ENCODE measurements at places on chromosomes 11 and 22.

DNA sequence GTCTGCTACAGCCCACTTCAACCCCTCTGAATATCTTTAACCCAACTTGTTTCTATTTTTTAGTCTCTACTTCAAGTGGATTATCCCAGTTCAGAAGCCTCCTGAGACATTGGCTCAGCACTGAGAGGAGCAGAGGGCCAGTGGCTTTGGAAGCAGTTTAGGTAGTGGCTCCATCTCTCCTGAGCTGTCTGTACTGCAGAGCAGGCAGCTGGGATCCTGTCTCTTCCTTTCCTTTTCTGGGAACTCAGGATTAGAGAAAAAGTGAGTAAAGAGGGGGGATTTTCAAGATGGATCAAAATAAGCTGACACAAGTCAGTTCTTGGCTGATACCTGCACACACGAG lies 512.0 kb downstream of the OPCML start:
- DNase-seq, result no peak

DNA sequence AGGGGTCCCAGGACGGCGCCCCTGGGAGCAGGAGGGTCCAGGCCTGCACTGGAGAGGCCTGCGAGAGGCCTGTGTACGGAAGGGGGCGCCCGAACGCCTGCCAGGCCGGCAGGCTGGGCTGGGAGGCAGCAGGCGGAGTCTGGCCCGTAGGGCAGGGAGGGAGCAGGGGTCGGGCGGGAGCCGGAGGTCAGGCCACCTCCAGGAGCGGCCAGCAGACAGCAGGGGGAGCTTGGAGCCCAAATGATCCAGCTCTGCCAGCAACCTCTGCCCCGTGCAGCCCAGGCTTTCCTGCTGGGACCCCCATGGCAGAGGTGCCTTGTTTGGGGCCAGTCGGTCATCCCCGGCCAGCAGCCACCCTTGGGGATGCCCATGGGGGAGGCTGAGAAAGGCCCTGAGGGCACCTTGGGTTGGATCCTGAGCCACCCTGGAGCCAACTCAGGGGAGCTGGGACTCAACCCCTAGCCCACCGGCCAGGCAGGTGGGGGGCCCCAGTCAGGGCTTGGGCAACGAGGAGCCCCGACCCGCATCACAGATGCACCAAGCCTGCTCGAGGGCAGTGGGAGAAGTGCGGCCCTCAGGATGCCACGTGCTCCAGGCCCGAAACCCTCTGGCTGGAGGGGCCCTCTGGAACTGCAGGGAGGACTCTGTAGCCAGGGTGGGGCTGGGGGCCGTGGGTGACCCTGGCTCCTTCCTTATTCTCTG lies 9.6 kb upstream of the SYT8 start:
- DNase-seq, result no peak

GRCh38 chr22:45262931-45263462 lies 21.8 kb upstream of the UPK3A start:
- DNase-seq, result no peak

DNA sequence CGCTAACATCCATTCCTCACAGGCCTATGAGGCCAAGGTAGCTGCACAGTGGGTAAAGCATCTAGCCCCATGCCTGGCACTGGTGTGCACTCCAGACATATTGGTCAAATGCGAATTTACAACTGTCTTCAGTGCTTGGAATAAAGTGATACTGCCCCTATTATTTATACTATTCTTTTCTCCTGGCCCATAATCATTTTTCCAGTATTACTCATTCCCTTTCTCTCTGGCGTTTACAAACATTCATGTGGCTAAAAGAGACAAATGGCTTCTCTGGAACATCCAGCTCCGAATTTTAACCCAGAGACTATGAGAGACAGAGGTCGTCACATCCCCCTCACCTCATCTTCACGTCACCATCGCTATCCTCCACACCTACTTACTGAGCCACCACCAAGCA lies 87.2 kb upstream of the PITPNB start:
- no peak for DNase-seq

DNA sequence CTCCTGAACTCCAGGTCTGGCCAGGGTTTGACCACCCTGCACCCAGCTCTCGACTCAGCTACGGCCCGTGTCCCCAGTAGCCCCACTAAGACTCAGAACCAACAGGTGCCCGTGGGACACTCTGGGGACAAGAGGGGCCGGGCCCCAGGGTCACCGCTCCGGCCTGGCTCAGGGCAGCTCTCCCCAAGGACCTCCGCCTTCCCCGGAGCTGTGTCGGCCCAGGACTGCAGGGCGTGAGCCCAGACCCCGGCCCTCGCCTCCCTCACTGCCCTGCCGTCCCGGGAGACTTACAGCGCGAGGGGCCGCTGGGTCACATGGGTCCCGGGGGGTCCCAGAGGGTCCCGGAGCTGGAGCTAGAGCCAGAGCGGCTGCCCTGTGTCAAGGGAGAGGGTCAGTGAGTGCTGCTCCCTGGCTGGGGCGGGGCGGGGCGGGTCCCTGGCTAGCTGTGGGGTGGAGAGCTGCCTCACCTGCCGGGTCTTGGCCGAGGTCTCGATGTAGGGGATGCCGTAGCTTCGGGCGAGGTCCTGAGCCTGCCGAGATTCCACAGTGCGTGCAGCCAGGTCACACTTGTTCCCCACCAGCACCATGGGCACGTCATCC lies 2.3 kb downstream of the HRAS start:
- no peak for DNase-seq

GRCh38 chr11:59291228-59291627 lies 67.5 kb upstream of the OR5AN1 start:
- no peak for DNase-seq

- no peak for DNase-seq
These were observed 67.7 kb downstream of the BCL2L13 start for GRCh38 chr22:17705951-17706900.

DNA sequence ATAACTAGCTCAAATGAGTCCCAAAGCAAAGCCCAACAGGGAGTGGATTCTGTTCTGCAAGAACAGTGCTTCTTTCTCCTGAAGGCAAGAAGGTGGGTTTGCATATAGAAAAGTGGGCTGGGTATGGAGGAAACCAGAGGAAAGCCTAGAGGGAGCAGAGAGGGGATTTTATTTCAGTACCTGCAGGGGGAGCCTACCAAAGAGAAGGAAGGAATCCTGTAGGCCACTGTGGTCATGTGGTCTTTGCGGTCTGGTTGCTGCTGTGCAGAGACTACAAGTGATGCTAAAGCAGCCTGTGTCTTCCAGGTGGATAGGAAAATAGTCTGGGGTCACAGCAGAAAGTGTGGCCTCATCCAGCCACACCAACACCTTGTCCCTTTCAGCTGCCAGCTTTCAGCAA lies 33.2 kb upstream of the ZBTB16 start:
- no peak for DNase-seq

- no peak for DNase-seq
These were observed 745.2 kb downstream of the KCNA4 start for GRCh38 chr11:29271616-29272015.

GRCh38 chr11:123628936-123629683 lies 25.3 kb downstream of the SCN3B start:
- no peak for DNase-seq

DNA sequence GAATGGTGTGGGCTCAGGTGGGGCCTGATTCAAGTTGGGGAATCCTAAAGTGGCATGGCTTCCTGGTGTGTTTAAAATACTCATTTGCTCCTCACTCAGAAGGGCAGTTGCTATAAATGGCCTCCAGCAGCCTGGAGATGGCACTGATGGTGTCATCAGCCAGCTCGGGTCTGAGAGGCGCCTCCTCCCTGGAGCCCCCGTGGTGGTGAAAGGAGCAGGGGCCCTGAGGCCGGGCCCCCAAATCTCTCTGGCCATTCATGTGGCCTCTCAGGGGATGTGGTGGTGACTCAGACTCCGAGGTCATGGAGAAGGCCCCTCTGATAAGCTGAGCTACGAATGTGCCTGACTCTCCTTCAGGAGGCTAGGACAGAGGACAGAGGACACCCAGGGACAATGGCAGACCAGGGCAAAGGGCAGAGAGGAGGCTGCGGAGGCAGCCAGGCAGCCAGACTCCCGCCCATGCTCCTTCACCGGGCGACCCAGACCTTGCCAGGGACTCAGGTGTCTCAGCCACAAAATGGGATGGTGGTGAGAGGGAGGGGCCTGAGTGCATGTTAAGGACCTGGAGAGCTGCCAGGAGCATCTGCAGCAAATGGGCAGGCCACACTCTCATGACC lies 129.2 kb downstream of the CTTN start:
- no peak for DNase-seq

DNA sequence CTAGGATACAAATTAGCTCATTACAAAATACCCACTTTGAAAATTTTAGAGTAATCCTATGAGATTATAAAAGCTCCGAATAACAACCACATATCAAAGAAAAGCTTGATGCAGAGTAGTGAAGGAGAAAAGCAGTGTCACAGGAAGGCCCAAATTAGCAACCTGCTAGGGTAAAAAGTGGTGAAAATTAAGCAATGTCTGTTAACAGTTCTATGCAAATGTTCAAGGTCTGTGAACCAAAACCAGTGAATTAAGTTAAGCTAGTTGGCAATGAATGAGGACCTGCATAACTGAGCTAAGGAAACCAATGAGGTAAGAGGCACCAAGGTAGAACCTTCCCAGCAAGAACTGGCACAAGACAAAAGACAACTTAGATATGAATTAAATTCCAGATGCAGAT lies 29.6 kb downstream of the PRDM10 start:
- no peak for DNase-seq

DNA sequence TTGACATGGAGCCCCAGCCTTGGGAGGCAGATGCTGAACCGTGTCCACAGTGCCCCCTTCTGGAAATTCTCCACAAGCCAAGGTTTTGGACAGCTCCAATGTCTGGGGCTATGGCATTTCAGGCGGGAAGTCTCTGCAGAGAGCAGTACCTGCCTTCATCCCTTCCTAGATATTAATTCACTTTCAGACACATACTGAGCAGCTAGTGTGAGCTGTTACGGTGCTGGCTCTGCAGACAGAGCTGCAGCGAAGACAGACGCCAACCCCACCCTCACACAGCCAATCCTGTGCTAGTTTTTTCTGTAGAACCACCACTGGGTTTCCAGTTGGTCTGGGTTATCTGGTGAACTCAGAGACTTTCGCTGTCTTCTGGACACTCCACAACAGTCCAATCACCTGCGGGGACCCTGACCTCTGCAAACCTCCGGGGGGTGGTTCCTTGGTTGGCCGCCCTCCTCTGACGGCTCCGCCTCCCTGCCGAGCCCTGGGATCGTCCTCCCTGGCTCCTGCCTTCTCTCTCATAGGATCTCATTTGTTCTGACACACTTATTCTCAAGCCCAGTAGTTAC lies 9.1 kb downstream of the LMF2 start:
- DNase-seq, result no peak

GRCh38 chr11:18384157-18384641 lies 10.2 kb upstream of the LDHA start:
- DNase-seq, result peak; percentile 26

DNA sequence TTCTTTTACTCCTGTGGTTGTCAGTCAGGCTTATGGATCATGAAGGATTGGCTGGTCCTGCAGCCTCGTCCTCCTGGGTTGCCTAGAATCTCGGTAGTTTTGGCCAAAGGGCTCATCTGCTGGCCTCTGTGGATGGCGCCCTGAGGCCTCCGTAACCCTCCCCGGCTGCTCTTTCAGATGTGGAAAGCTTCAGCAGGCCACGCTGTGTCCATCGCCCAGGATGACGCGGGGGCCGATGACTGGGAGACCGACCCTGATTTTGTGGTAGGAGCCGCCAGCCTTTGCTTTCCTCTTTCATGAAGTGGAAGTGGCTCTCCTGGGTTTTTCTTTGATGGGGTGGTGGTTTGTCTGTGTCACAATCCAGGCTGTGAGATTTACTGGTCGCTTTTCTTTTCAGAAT lies 8.8 kb downstream of the CTTN start:
- no peak for DNase-seq

- no peak for DNase-seq
These were observed 12.5 kb downstream of the PRR5L start for GRCh38 chr11:36308577-36308976.

DNA sequence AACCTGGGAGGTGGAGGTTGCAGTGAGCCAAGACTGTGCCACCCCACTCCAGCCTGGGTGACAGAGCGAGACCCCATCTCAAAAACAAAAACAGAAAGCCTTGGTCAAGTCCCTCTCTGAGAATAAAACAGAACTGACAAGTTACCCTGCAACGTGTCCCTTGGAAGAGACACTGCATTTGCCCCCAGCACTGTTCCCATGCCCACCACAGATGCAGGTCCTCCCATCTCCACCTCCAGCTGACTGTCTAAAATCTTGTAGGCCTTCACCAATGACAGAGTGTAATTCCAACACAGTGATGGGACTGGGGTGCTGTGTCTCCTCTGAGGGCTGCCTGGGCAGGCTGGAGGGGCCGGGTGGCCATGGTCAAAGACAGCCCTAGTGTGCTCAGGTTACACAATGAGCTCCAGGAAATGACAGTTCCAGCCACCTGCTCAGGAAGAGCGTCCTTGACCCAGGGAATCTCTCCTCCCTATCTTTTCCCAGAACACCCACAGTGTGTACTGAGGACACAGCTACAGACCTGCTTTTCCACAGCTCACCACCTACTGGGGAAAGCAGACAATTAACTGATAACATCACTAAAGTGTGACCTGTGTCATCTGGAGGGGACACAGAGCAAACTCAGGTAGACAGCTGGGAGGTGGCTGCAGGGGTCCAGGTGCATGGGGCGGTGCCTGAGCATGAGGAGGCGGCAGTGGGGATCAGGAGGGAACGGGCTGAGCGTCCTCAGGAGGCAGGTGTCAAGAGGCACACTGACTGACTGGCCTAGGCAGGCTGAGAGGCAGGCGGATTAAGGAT lies 56.4 kb downstream of the ARFGAP3 start:
- no peak for DNase-seq

DNA sequence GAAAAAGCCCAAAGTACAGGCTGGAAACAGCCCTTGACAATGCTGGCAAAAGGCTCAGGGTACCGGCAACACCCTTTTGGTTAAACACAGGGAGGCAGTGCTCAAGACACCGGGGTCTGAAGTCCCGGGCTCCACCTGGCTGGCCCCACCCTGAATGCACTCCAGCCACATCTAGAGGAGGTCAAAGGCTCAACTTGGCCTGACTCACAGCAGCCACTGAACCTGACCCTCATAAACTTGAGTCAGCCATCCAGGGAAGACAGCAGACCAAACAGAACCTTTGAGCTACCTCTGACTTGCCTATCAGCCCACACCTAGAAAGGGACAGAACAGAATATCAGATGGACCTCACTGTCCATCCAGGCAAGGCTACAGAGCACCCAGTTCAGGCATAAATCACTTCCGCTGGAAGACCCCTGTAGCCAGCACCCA lies 3.8 kb downstream of the CFL1 start:
- no peak for DNase-seq

DNA sequence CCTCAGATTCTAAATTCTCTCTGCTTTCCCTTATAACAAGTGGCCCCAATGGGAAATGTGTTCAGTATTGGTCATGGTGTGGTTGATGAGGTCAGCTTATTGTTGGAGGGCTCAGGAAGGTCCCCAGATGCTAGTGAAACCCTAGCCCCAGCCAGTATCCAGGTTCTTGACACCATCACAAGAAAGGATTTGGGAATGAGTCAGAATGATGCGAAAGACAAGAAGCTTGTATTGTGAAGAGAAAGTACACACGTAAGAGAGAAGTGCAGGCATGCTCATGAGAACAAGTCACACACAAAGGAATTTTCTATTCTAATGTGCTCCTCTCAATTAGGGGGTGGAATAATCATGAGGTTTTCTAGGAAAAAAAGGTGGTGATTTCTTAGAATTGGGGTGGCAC lies 34.9 kb upstream of the TRPC6 start:
- no peak for DNase-seq

GRCh38 chr22:37351232-37351631 lies 68.9 kb downstream of the CYTH4 start:
- no peak for DNase-seq

- peak; percentile 18 for DNase-seq
These were observed 153.9 kb upstream of the ZC3H12C start for GRCh38 chr11:109939166-109939810.

- no peak for DNase-seq
These were observed 14.3 kb downstream of the LRRC75B start for GRCh38 chr22:24578355-24579257.

- DNase-seq, result no peak
These were observed 31.1 kb downstream of the GRAMD1B start for GRCh38 chr11:123461164-123461563.
